ENCODE measurements at places on chromosomes 16 and 17.

DNA sequence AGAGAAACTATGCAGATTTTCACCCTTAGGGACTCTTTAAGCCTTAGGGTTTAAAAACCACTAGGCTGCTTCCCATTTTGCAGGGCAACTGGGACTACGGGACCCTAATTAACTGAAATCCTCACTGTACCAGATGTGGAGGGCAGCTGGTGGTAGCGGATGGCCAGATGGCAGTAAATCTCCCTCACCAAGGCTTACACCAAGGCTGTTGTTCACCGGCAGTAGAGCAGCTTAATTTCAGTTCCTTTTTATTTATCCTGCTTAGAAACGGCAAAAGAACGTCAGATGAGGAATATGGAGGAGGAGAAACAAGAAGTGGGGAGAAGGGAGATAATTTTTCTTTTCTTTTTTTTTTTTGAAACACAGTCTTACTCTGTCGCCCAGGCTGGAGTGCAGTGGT, 6.5 kb downstream of the ABHD15 start:
- DNase-seq = no peak
- no peak overlapping the region for H3K4me3 ChIP-seq
- no peaks in the 10 kb centered on the region for H3K27me3 ChIP-seq

GRCh38 chr17:43992641-43993040, 11.8 kb upstream of the NAGS start:
- no peaks in the 10 kb centered on the region for H3K36me3 ChIP-seq
- H3K4me3 ChIP-seq = no peak overlapping the region
- no peak overlapping the region for H3K27ac ChIP-seq
- H3K4me1 ChIP-seq = peaks cover 5% of the 10 kb centered on the region
- H3K27me3 ChIP-seq = peaks cover 9% of the 10 kb centered on the region
- DNase-seq = no peak

DNA sequence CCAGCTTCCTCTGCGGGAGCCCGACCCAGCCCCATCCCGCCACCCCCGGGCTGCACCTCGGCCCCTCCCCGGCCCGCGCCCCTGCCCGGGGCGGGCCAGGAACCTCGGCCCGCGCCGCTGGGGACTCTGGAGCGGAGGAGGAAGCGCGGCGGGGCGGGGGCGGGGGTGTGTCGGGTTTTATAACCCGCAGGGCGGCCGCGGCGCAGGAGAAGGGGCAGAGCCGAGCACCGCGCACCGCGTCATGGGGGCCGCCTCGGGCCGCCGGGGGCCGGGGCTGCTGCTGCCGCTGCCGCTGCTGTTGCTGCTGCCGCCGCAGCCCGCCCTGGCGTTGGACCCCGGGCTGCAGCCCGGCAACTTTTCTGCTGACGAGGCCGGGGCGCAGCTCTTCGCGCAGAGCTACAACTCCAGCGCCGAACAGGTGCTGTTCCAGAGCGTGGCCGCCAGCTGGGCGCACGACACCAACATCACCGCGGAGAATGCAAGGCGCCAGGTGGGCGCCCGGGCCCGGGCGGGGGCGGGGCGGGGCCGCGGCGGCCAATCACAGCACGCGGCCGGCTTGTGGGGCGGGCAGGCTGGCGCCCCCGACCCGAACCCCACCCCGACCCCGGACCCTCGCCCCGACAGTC, at the start of gene ACE:
Gene ACE, plus strand, starts transcription at position 208 of the 626 bp plus-strand sequence. Its CDS starts 34 bp downstream, at position 242.
- peaks cover 19% of the 10 kb centered on the region for H3K4me1 ChIP-seq
- no peak within 1 kb of the TSS for H3K27ac ChIP-seq
- no peak for DNase-seq
- H3K4me3 ChIP-seq = peak within 1 kb of the TSS; percentile 54
- H3K36me3 ChIP-seq = no peaks in the 10 kb centered on the region
- peaks cover 30% of the 10 kb centered on the region for H3K27me3 ChIP-seq

GRCh38 chr17:3049705-3050295, 13.6 kb downstream of the OR1D5 start:
- no peaks in the 10 kb centered on the region for H3K27me3 ChIP-seq
- H3K27ac ChIP-seq = no peak overlapping the region
- H3K4me3 ChIP-seq = peak overlapping the region; percentile 70
- peaks cover 12% of the 10 kb centered on the region for H3K4me1 ChIP-seq
- no peaks in the 10 kb centered on the region for H3K36me3 ChIP-seq
